GM04503 (cell line): ENCODE measurements at places on chromosomes 3 and 15.

- no peak for DNase-seq
Measured at GRCh38 chr3:150351398-150351797, 56.7 kb upstream of the TSC22D2 start.

GRCh38 chr3:152266221-152266995 lies 2.3 kb upstream of the MBNL1 start:
- peak; percentile 93 for DNase-seq

- peak; percentile 13 for DNase-seq
Measured at GRCh38 chr3:42961633-42962032, 17.5 kb upstream of the GASK1A start.

DNA sequence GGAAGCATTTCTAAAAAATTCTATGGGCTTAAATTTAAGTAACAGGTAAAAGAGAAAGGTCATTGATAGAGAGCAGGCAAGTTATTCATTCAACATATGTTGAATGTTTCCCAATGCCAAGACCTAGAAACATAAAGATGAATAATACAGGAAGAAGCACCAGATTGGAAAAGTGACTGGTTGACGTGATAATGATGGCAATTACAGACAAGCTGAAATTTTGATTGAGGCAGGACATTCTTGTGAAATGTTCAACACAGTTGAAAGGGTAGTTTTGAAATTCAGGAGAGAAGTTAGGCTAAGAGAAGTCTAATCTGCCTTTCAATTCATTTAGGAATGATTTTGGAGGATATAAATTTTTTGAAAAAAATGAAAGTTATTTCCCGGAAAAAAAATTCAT lies 536.3 kb upstream of the NAALADL2 start:
- DNase-seq = no peak

- peak; percentile 8 for DNase-seq
Measured at GRCh38 chr15:93072011-93072410, 17.0 kb downstream of the RGMA start.

GRCh38 chr3:115248274-115248673 lies 101.2 kb upstream of the ZBTB20 start:
- DNase-seq = no peak

DNA sequence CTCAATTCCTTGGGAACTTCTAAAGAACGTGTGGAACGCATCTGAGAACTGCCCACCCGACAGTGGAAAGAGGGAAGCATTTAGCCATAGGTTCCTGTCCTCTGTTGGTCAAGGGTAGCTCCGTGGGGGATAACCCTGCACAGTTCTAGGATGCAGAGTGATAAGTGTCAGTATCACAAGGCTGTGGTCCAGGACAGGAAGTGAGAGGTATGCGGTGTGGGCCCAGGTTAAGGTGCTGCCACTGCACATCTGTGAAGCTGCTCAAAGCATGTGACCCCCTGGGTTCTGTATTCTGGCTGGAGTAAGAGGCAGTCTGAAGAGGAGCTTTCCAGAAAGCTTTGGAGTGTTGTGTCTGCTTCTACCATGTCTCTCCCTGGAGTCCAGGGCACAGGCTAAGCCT lies 51.7 kb upstream of the HES1 start:
- DNase-seq = no peak

DNA sequence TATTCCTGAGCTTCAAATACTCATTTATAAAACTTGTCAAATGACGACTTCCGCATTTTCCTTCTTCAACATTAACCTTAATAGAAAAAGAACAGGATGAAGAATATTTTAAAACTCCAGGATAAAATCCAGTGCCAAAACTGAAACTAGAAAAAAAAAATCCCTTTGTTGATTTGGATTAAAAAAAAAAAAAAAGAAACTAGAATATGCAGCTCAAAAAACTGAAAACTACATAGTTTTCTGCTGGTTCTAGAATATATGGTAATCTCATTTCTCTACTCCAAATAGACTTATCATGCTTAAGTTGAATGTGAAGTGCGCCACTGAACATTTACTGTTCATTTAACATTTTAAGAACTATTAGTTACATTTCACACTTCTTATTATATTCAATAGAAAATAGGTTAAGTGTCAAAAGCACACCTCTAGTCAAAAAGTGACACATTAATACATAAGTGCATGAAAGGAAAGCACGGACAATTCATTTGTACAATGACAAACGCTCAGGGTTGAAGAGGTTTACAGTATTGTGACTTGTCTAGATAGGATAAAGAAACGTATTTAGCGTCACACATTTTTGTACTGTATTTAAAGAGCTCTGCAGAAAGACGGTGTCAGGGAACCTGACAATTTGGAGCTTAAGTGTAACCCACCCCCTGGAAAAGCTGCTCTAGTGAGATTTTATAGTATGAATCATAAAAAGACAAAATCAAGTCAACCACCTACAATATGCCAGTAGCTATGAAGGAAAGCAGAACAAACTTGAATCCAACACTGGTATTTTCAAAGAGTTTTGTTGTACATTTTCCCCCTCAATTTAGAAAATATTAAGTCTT lies 5.8 kb downstream of the TRA2B start:
- DNase-seq = no peak

DNA sequence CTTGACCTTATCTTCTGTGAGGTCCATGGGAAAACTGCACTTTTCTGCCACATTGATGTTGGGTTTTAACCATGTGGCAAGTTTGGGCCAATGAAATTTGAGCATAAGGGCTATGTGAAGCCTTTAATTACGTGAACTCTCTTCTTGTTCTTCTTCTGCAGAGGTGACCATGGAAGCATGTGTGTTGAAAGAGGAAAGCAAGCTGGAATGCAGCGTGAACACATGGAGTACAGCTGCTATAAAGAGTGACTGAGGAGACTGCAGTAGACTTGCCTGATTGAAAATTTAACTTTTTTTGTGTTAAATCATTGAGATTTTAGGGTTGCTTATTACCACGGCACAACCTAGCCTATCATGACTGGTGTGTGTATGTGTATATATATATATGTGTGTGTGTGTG lies 347.3 kb downstream of the ZIC1 start:
- DNase-seq = no peak

DNA sequence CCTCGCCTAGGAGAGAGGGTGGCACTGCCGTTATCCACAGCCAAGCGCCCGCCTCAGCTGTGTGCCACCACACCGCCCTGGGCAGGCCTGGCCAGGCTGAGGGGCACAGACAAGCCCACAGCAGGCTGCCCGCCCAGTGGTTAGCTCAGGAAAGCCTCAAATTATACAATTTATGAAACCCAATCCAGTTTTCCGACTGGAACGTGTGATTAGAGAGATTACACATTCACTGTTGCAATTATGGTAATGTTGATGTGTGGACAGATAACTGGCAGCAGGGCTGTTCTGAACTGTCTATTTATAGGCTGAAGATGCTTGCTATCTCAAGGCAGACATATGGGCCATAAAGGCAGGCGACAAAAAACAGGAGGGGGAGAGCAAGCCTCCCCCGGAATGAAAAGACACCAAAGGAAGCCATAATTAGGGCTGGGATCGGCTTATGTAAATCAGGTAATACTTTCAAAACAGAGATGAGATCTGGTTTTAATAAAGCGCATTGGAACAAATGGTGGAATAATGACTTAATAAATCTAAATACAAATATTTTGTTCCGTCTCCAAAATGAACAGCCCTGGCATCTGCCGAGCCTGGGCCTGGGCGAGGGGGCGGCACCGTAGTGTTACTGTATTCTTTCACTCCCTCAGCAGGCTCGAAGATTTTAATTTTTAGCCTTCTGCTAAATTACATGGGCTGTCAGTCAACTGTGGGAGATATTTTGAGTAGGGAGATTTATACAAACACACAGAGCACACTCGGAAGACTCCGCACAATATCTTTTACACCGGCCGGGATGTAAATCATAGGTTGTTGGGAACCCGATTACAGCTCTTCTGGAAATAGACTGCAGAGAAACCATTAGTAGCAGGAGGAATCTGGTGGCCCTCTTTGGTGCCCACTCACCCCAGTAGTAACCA lies 103.1 kb upstream of the TLE3 start:
- no peak for DNase-seq

GRCh38 chr15:65285291-65286068 lies 1.2 kb downstream of the PARP16 start:
- DNase-seq = no peak
